Hippocampal formation (tissue), 2 donors: ENCODE measurements at places on chromosomes 16 and 17.

GRCh38 chr16:24070851-24071250 lies 185.3 kb upstream of the CACNG3 start:
- DNase-seq = peak; percentile 11

DNA sequence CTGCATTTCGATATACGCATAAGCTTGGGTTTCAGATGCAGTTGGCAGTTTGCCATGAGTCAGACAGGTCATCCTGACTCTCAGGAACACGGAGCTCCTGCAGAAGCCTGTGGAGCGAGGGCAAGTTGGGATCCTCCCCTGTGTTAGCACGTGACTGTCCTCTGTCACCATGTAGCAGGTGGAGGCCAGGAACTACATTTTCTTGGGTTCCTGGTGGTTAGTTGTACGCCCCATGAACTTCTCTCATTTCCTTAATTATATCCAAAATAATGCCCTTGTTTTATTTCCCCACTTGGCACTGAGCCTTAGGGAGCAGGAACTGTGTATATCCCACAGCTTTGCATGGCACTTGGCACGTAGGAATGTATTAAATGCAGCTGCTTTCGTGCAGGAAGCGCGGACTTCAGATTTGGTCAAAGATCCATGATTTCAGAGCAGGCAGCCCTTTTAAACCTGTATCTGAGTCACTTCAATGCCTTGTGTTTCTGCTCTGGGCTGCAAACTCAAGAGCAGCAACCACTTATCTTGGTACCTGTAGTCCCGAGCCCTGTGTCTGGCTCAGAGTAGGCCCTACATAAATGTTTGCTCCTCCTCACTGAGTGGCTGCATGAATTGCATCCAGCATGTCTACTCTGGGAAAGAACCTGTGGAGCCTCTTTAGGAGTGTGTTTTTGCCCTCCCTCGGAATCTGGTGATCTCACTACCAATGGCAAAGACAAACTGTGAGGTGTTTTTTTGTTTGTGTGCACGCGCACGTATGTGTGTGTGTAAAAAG lies 428.4 kb downstream of the MAF start:
- no peak for DNase-seq

GRCh38 chr16:14011001-14011400 lies 60.1 kb upstream of the MRTFB start:
- DNase-seq = no peak

DNA sequence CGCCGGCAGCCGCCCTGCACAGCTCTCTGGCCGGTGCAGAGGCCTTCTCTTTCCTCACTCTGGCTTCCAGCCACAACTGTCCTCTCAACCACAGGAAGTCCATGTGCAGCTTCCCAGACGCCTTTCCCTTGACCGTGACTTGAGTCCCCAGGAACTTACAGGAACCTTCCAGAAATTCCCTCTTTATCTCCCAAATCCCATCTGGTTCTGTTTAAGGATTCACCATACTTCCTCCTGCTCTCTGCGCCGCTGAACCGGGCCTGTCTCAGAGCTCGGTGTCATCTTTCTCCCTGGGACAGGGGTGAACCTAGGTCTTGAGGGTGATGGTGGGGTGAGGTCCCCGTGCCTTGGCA lies 65.2 kb upstream of the ZNF469 start:
- DNase-seq = no peak

DNA sequence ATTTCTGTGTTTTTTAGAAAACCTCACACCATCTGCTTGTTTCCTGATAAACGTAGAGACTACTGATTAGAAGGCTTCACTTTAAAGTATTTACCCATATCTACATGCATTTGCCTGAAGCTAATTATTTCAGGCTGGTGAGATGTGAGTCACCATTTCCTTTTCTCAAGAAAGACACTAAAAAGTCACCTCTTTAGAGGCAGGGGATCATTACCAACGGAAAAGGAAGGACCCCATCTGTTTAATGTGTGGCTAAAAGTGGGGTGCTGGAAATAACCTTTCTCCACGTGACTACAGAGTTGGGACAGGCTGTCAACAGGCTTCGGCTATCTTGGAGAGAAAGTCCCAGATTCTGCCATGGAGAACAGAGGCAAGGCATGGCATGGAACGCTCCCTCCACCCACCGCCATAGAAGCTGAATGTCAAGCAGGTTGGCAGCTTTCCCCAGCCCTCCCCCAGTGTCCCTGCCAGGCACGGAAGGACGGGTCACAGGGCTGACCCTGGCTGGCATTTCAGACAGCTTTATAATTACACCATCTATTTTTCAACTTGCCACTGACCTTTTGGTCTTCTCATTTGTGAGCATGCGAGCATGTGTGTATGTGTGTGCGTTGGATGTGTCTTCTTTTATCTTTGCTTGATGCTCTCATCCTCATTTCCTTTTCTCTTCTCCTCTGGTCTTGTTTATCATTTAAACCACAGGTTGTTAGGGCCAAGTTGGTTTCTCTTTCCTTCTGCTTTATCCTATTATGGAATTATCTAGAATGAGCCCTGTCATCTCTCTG lies 157.0 kb downstream of the CPPED1 start:
- DNase-seq = peak; percentile 15

GRCh38 chr16:23182679-23183542 lies at the start of gene SCNN1G:
Gene SCNN1G (plus strand): TSS chr16:23182745. CDS start chr16:23186272, 3,527 bp downstream.
- DNase-seq = no peak

- no peak for DNase-seq
These were observed 154.0 kb upstream of the HSBP1 start for GRCh38 chr16:83653785-83654184.
